Activated naive CD8-positive, alpha-beta T cell treated with anti-CD3 and anti-CD28 coated beads, Interleukin-2, amount 50 U/mL, for 24 hours (primary cell): ENCODE measurements at places on chromosomes 2 and 18.

GRCh38 chr2:144217853-144218633 lies 301.9 kb downstream of the ZEB2 start:
- DNase-seq, result no peak
- H3K4me1 ChIP-seq, result peaks cover 38% of the 10 kb centered on the region
- no peak overlapping the region for H3K4me3 ChIP-seq
- no peak overlapping the region for H3K27ac ChIP-seq
- H3K27me3 ChIP-seq, result no peaks in the 10 kb centered on the region

GRCh38 chr2:215553946-215554345 lies 118.1 kb upstream of the FN1 start:
- H3K36me3 ChIP-seq, result no peaks in the 10 kb centered on the region
- no peak overlapping the region for H3K27ac ChIP-seq
- H3K4me1 ChIP-seq, result no peaks in the 10 kb centered on the region
- no peaks in the 10 kb centered on the region for H3K27me3 ChIP-seq
- H3K4me3 ChIP-seq, result no peak overlapping the region
- no peak for DNase-seq

DNA sequence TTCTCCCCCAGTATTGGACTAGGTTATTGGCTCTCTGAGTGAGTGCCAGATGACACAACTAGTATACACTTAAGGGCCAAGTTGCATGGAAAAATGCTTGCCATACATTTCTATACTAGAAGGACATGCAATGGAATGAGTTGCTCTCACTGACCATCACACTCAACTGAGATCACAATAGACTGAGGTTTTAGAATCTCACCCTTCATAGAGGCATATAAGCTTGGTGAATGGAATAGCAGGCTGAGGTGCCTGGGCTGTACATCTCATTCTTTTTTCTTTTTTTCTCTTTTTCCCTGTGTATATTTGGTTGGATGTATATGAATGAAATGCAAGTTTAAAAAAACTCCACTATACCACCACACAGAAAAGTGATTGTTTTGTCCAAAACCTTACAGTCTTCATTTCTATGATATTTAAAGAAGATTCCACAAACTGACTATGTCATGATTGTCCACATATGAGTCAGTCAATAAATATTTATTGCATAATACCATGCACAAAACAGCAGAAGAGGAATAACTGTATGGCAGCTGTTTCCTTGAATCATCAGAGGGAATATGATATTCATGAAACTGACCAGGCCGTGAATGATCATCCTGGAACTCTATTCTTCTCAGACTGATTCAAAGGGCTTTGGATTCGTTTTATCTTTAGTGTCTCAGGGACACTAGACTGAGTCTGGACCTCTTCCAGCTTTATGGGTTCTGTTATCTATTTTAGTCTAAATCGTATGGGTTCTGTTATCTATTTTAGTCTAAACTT lies 122.6 kb upstream of the STK17B start:
- H3K27me3 ChIP-seq, result no peaks in the 10 kb centered on the region
- H3K27ac ChIP-seq, result no peak overlapping the region
- DNase-seq, result no peak
- H3K4me3 ChIP-seq, result no peak overlapping the region

- H3K4me1 ChIP-seq, result peaks cover 81% of the 10 kb centered on the region
- no peak overlapping the region for H3K4me3 ChIP-seq
- no peak for DNase-seq
- H3K27me3 ChIP-seq, result no peaks in the 10 kb centered on the region
Observed at GRCh38 chr2:127381762-127382161, 6.0 kb downstream of the MAP3K2 start.

DNA sequence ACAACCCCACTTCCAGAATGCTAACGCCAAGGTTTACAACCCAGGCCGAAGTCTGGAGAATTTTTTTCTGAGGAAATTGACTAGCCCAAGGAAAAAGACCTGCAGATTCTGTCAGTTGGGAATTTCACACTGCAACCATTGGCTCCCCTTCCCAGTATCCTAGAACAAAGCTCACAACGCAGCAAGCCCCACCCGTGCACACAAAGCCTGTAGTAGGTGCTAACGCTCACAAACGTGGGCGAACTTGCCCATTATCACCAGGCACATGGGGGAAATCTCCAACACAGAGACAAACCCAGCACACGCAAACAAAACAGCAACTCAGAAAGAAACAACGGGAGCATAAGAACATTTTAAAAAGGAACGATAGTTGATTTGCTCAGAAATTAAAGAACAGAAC lies 265.1 kb downstream of the EIPR1 start:
- no peak overlapping the region for H3K27ac ChIP-seq
- no peak for DNase-seq
- H3K4me3 ChIP-seq, result no peak overlapping the region
- H3K4me1 ChIP-seq, result no peaks in the 10 kb centered on the region
- no peaks in the 10 kb centered on the region for H3K36me3 ChIP-seq
- H3K27me3 ChIP-seq, result no peaks in the 10 kb centered on the region

- H3K36me3 ChIP-seq, result no peaks in the 10 kb centered on the region
- H3K27me3 ChIP-seq, result no peaks in the 10 kb centered on the region
- H3K4me1 ChIP-seq, result no peaks in the 10 kb centered on the region
- no peak overlapping the region for H3K4me3 ChIP-seq
- DNase-seq, result no peak
Observed at GRCh38 chr2:198700319-198700718, 757.4 kb downstream of the SATB2 start.

GRCh38 chr2:39541011-39541930 lies 104.2 kb upstream of the MAP4K3 start:
- H3K36me3 ChIP-seq, result peaks cover 2% of the 10 kb centered on the region
- peaks cover 6% of the 10 kb centered on the region for H3K27me3 ChIP-seq
- DNase-seq, result no peak
- peaks cover 21% of the 10 kb centered on the region for H3K4me1 ChIP-seq
- H3K4me3 ChIP-seq, result no peak overlapping the region

GRCh38 chr2:171480908-171481307 lies 41.4 kb upstream of the CYBRD1 start:
- peaks cover 50% of the 10 kb centered on the region for H3K36me3 ChIP-seq
- H3K4me3 ChIP-seq, result no peak overlapping the region
- H3K4me1 ChIP-seq, result peaks cover 7% of the 10 kb centered on the region
- DNase-seq, result no peak

GRCh38 chr2:179440642-179441251 lies 176.1 kb upstream of the SESTD1 start:
- H3K27me3 ChIP-seq, result peaks cover 10% of the 10 kb centered on the region
- no peaks in the 10 kb centered on the region for H3K4me1 ChIP-seq
- no peak for DNase-seq
- H3K36me3 ChIP-seq, result no peaks in the 10 kb centered on the region
- H3K4me3 ChIP-seq, result no peak overlapping the region

DNA sequence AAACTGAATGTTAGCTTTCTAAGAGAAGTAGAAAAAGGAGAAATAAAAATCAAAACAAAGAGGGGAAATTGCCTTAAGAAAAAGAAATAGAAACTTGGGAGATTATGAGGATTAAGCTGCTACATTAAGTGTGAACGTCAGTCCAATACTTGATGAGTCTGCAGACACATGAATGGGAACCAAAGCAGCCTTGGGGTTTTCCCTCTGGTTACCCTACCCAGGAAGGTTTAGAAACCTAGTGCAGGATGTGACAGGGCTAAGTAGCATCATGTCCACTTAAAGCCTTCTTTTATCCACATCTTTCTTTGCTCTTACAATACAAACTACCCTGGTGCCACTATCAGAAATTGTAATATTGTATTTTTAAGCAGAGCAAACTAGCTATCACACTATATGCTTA lies 22.3 kb downstream of the SLC35F5 start:
- peaks cover 23% of the 10 kb centered on the region for H3K36me3 ChIP-seq
- no peak for DNase-seq
- peaks cover 7% of the 10 kb centered on the region for H3K4me1 ChIP-seq
- no peaks in the 10 kb centered on the region for H3K27me3 ChIP-seq
- H3K4me3 ChIP-seq, result no peak overlapping the region
- no peak overlapping the region for H3K27ac ChIP-seq

GRCh38 chr2:240992572-240993291 lies 5.7 kb upstream of the SNED1 start:
- H3K27ac ChIP-seq, result no peak overlapping the region
- peaks cover 4% of the 10 kb centered on the region for H3K27me3 ChIP-seq
- no peaks in the 10 kb centered on the region for H3K36me3 ChIP-seq
- H3K4me3 ChIP-seq, result no peak overlapping the region
- peaks cover 6% of the 10 kb centered on the region for H3K4me1 ChIP-seq

DNA sequence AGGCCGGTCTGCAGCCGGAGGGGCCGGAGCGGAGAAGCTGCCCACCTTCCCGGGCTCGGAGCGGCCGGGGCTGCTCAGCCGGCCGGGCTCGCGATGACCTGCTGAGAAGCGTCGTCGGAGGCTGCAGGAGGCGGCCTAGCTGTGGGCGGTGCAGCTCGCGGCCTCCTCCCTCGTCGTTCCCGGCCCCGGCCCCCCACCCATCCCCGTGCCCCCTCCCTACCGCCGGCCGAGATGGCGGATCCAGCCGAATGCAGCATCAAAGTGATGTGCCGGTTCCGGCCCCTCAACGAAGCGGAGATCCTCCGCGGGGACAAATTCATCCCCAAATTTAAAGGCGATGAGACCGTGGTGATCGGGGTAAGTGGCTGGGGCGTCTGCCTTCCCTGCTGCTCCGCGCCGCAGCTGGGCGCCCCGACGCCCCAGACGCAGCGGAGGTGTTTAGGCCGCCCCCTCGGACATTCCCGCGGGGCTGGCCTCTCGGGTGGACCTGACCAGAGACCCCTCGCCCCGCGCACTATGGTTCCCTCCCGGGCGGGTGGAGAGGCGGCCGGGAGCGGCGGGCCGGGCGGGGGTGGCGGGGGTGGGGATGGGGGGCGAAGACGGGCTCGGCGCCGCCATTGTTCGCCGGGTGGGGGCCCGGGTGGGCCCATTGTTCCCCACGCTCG lies 492 bp downstream of the KIF5C start:
- H3K4me3 ChIP-seq, result peak overlapping the region; percentile 80
- H3K27ac ChIP-seq, result no peak overlapping the region
- peaks cover 28% of the 10 kb centered on the region for H3K27me3 ChIP-seq
- peaks cover 9% of the 10 kb centered on the region for H3K4me1 ChIP-seq
- no peaks in the 10 kb centered on the region for H3K36me3 ChIP-seq
- peak; percentile 12 for DNase-seq

DNA sequence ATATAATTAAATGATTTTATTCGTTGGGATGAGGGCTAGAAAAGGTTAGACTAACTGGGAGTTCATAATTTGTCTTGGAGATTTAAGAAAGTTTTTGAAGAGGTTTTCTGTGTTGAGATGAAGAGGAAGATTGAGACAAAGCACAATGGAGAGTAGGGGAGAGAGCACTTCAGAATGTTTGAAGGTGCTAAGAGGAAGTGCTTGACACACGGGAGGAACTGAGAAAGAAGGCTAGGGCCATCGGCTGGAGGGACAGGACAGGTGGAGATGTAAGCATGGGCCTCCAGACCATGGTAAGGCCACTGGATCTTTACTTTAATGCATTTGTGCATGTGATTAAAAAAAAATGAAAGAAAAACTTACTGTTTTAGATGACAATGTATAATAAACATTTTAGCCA lies 31.5 kb downstream of the GREB1L start:
- no peaks in the 10 kb centered on the region for H3K36me3 ChIP-seq
- H3K27me3 ChIP-seq, result peaks cover 3% of the 10 kb centered on the region
- DNase-seq, result no peak
- H3K27ac ChIP-seq, result no peak overlapping the region

- H3K27me3 ChIP-seq, result peaks cover 16% of the 10 kb centered on the region
- H3K4me3 ChIP-seq, result no peak overlapping the region
- peak overlapping the region; percentile 32 for H3K27ac ChIP-seq
- peak; percentile 25 for DNase-seq
Observed at GRCh38 chr2:12702168-12703121, 14.3 kb upstream of the TRIB2 start.

DNA sequence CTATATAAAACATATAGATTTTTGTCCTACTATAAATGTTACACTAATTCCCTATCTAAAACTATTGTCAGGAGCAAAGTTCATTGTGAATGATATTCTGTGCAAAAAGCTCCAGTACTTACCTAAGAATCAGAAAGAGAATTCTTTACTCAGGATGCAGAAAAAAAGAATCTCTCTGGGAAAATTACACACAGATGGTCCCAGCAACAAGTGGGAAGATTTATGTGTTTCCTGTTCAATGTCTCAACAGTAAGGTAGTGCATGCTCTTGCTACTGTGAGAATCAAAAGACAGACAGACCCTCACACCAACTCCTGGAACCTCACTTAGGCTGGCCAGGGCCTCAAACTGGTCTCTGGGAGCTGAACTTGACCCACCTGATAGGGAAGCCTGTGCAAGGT lies 11.2 kb upstream of the NAPG start:
- DNase-seq, result no peak
- H3K4me3 ChIP-seq, result no peak overlapping the region
- no peak overlapping the region for H3K27ac ChIP-seq
- peaks cover 25% of the 10 kb centered on the region for H3K27me3 ChIP-seq

GRCh38 chr2:202574541-202574940 lies 60.2 kb upstream of the FAM117B start:
- no peak overlapping the region for H3K4me3 ChIP-seq
- H3K27me3 ChIP-seq, result no peaks in the 10 kb centered on the region
- no peaks in the 10 kb centered on the region for H3K36me3 ChIP-seq
- H3K27ac ChIP-seq, result no peak overlapping the region
- DNase-seq, result no peak
